ENCODE measurements at places on chromosomes 16 and 17.

GRCh38 chr17:72075995-72076677, 44.7 kb upstream of the SOX9 start:
- DNase-seq, result no peak

- DNase-seq, result no peak
Observed at GRCh38 chr17:34122515-34122914, 132.6 kb upstream of the CCL2 start.

DNA sequence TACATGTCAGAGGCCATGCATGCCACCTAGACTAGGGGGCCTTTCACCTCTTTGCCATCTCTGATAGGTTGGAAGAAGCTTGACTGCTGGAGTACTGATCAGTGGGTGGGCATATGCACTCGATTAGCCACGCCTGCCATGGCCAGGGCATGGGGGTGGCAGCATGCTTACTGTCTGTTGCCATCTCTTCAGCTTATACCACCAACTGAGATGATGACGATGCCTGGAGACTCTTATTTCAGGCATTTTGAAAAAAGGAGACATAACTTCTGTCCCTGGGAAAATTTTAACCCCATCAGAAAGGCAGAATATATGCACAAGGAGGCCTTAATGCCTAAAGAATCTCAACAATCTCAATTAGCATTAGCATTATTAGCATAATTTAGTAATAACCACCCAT, 60.8 kb downstream of the MSI2 start:
- DNase-seq, result no peak

- no peak for DNase-seq
Observed at GRCh38 chr16:57159447-57159846, 26.4 kb downstream of the PSME3IP1 start.

- DNase-seq, result peak; percentile 46
Observed at GRCh38 chr17:7045492-7046126, 1.7 kb upstream of the SLC16A11 start.

Measured in NCI-H2171 (cell line).